ENCODE measurements at places on chromosomes 16 and 17.

GRCh38 chr16:87832741-87833502, 36.4 kb downstream of the SLC7A5 start:
- no peak for DNase-seq

- DNase-seq = no peak
Observed at GRCh38 chr17:19334331-19334730, 28.2 kb downstream of the B9D1 start.

DNA sequence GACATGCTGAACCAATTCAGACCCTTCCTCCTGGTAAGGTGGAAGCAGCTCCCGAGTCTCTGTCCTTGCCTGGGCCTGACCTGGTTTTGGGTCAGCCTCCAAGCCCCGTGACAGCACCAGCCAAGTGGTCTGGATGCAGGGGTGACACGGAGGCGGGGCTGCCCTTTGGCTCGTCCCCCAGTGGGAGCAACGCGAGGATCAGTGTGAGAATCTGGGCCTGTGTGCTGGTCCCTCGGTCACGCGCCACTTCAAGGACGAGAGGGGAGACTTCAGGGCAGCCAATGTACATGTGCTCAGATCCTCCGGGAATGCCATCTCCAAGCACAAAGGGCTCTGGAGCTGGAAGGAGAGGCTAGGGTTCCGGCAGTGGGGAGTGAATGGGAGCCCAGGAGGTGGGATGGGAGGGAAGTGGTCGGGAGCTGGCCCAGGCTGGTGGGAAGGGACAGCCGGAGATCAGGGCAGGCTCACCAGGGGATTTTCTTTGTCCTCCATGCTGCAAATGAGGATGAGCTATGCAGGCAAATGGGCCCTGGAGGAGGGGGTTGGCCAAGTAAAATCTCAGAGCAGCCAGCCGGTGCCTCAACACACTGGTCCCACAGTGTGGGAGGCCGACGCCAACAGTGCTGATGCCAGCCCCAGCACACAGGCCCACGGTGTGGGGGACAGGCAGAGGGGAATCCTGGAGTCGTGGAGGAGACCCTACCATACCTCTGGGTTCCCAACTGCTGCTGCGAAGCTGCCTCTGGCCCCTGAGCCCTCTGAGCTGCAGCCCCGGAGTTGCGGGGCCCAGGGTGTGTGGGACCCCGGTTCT, 4.2 kb upstream of the NDRG4 start:
- peak; percentile 63 for DNase-seq

GRCh38 chr16:6105115-6105514, 1007.5 kb upstream of the EEF2KMT start:
- DNase-seq = no peak

DNA sequence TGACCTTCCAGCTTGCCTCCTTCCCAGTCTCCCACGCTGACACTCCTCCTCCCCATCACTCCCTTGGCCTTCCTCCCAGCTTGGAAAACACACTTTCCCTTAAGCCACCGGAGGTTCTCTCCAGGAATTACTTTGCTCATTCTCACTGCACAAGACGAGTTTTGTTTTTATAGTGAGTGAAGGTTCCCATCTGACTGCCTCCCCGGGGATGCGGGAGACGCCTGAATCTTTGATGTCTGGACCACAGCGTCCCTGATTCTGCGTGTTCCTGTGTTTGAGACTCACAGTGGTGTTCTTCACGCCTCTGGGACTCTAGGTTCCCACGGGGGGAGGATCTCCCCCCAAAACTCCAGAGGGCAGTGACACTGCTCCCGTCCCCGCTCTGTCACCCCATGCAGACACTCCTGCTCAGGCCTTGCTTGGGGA, 2.0 kb downstream of the DNAI2 start:
- DNase-seq = no peak

DNA sequence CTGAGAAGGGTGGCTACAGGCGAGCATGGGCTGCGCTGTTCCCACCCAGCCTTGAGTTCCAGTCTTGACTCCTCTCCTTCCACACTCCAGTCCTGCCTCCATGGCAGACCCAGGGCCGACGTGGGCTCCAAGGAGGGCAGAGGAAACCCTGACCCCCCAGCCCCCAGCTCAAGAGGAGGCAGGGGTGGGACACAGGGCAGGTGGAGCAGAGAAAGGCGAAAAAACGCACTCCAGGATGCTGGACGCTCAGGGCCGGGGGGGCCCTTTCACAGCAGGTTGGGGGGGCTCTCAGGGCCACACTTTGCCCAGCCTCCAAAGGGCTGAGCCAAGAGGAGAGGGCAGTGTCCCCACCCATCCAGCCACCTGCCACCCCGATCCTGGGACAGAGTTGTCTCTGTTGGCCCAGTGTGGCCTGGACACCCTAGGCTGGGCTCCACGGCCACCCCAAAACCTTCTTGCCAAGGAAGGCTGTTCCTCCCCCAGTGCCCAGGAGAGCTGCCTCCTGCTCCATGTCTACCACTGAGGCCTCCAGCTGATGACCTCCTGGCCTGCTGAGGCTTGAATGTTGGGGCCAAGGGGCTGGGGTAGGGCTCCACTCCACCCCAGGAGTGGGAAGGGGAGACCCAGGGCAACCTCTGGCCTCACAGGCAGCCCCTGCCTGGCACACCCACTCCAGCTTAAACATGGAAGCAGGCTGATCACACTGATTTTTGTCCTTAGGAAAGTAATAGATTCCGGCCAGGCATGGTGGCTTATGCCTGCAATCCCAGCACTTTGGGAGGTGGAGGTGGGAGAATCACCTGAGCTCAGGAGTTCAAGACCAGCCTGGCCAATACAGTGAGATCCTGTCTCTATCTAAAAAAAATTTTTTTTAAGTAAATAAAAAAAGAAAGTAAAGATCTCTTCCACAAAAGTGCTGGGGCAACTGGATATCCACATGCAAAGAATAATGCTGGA, 7.4 kb upstream of the CCDC57 start:
- no peak for DNase-seq

DNA sequence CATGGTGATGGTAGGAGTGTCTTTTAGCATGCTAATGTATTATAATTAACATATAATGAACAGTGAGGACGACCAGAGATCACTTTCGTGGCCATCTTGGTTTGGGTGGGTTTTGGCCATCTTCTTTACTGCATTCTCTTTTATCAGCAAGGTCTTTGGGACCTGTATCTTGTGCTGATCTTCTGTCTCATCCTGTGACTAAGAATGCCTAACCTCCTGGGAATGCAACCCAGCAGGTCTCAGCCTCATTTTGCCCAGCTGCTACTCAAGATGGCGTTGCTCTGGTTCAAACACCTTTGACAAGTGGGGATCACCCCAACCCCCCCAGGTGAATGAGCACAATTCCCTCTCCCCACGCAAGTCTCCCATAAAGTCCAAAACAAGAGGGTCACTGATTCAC, 49.3 kb upstream of the ETV4 start:
- no peak for DNase-seq

DNA sequence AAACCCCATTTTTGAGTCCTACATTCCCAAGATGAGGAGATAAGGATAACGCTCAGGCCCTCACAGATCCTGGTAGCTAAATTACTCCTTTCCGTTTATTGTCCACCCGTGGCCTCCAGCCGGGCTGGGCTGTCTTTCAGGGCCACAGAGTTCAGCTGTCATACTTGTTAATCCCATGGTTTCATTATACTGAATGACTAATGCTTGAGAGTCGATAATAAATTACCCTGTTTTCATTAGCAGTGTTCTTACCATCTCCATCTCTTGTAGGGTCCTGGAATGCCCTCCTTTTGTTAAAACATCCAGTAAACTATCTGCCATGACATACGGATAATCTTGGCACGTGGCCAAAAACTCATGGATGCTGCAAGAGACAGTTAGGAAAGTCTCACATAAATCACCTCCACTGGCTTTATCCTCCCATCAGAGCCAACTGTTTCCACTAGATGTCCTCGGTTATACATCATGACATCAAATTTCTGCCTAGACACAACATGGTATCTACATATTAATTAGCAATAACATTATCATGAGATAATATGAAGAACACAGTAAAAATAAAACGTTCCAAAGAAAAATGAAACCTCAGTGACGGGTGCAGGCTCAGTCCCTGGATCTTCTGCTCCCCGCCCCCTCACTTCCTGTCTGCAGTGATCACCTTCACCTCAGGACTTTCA, 45.3 kb downstream of the BRD7 start:
- no peak for DNase-seq

DNA sequence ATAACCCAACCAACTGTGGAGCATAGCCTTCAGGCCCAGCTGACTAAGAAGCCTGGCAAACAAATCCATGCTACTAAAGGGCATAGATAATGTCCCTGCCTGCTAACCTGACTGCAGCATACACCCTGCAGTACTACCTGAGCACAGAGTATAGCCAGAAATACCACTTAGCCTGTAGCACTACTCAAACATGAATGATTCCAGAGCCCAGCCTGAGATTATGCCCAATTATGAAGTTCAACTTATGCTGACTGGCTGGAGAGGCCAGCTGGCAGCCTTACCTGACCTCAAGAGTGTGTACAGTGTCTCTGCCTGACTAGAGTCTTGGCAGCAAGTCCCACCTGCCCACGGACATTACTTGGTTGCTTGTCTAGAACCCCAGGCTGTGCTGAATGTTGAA, 1265.3 kb downstream of the CDH11 start:
- DNase-seq = no peak

- DNase-seq = no peak
Observed at GRCh38 chr16:69408475-69408874, 15.9 kb upstream of the CYB5B start.

GRCh38 chr16:1397779-1398178, 16.7 kb downstream of the UNKL start:
- no peak for DNase-seq

GRCh38 chr17:9242497-9242881, 221.2 kb downstream of the NTN1 start:
- no peak for DNase-seq

DNA sequence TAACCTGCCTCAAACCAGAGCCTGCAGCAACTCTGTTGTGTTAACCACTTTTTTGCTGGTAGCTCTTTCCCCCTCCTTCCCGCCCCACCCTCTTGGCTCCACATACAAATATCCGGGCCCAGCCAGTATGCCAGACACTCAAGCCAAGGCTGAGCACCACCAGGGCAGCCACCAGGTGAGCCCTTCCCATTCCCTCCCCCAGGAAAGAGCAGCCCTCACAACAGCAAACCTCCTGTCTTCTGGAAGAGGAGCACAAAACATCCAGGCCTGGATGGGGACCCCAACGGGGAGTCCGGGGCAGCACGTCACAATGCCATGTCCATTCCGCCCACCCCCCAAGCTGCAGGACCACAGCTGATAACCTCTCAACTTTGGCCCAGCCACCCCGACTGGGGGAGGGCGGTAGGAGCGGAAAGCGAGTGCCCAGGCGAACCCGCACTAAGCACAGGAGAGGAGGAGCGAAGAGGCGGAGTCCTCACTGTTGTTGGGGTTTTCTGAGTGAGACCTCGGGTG, 757 bp downstream of the ORMDL3 start:
- DNase-seq = no peak

DNA sequence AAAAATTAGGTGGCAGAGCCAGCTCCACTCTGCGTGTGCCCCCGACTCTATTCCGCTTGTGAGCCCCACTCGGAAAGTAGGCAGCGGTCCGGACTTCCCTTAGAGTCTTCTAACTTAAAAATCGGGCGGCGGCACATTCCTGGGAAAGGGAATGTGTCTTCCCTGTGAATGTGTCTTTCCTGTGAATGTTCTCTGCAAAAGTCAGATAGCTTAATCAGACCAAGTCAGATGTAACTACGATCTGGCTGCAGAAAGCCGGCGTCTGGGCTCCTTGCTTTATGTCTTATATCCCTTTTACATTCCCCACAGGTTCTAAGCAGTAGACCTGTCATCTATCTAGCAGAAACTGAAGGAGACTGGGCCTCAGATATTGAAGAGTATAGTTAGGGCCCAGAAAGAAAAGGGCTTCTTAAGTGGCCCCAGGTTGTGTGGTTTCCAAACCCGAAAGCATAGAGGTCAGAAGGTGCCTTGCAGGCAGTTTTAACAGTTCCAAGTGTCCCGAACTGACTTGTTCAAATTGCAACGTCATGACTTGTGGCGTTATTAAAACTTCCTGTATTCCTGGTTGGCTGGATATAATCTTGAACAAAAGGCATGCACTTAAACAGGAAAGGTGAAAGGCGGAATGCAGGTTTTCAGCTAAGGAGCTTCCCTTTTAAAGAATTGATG, 601 bp downstream of the PHKB start:
- no peak for DNase-seq

DNA sequence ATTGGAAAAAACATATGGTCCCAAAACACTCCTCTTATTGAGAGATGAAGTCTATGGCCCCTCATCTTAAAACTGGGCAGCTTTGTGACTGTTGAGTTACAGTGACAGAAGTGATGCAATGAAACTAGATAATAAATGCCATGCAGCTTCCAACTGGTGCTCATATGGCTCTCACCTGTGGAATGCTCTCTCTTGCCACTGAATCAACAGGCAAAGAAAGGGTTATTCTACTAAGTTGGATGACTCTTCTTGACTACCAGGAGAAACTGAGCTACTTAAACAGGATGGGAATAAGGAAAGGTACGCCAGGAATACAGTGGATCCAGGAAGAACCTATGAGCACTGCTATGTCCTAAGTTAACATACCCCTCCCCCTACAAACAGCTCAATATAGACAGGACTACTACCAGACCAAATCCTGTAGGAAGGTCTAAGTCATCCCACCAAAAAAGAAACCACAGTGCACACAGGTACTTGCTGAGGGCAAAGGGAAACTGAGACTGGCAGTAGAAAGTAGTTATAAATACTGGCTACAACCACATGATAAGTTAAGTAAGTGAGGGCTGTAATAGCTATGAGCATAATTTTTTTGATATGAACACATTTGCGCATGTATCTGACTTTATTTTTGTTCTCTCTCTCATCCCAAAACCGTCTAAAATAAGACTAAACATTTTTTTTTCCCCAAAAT, 398.5 kb downstream of the ZFHX3 start:
- DNase-seq = no peak

DNA sequence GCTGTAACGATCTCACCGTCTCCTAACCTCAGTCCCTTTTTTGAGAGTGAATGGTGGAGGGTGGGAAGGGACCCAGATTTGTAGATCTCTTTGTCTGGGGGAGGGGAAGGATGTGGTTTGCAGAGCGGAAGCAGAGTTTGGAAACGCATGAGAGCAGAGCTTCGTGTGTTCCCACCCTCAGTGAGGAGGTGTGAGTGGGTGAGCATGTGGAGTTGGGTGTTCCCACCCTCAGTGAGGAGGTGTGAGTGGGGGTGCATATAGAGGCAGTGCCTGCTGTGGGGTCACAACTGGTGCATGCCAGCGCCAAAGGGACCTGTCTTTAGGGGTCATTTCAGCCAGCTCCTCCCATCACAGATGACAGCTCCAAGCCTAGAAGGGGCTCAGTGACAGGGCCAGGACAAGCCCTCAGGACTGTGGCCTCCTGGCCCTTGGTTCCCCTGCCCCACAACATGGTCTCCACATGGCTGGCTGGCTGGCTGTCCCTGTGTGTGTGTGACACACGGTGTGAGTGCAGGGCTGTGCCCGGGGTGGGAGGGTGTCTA, 1.8 kb upstream of the CISD3 start:
- no peak for DNase-seq

Data from glutamatergic neuron (in vitro differentiated cells).